ENCODE measurements at places on chromosomes 2 and 18.

- no peak for DNase-seq
These were observed 832.5 kb upstream of the CHAC2 start for GRCh38 chr2:52934920-52935640.

DNA sequence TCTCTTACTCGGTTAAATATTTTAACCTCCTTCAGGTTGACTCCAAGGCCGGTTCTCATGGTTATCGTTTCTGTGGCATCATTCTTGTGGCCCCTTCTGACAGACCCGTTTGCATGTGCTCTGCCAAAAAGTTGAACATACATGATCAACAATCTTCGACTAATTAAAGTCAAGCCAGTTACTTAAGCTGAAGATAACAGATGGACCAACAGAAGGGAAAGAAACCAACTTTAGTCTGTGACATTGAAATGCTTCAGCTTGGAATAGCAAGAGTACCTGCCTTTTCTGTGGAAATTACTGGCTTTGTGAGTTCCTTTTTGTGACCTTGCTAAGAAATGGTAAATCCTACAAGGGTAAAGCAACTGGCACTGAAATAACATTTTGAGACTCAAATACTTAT is 1429.1 kb downstream of the LRP1B start:
- no peak for DNase-seq

DNA sequence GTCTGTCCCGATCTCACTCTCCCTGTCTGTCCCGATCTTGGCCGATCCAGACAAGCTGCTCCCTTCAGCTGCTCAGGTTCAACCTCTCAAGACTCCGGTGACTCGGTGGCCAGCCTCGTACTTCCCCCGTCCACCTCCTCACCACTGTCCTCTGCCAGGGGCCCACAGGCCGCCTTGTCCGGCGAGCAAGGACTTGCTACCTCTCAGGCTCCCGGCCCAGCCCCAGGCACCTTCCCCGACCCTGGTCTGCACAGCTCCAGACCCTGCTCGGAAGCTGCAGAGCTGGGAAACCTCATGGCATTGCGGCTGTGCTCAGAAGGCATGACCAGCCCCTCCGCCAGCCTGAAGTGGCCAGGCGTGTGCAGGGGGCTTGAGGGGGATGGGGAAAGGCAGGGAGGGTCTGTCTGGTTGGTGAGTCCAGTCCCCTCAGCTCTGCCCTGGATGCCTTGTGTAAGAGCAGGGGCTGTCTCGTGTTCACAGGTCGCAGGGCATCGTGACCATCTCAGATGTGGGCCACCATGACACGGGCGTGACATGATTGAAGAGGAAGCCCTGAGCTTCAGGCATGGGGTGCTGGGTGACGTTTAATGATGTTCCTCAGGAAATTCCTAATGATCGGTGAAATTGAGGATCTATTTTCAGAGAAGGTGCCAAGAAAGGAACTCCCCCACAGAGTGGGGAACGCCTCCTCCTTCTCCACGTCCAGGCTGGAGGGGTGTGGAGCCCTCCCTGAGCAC is 121.2 kb upstream of the CTDP1 start:
- DNase-seq = no peak

- no peak for DNase-seq
These were observed 50.2 kb downstream of the ACVR1 start for GRCh38 chr2:157825885-157826284.

DNA sequence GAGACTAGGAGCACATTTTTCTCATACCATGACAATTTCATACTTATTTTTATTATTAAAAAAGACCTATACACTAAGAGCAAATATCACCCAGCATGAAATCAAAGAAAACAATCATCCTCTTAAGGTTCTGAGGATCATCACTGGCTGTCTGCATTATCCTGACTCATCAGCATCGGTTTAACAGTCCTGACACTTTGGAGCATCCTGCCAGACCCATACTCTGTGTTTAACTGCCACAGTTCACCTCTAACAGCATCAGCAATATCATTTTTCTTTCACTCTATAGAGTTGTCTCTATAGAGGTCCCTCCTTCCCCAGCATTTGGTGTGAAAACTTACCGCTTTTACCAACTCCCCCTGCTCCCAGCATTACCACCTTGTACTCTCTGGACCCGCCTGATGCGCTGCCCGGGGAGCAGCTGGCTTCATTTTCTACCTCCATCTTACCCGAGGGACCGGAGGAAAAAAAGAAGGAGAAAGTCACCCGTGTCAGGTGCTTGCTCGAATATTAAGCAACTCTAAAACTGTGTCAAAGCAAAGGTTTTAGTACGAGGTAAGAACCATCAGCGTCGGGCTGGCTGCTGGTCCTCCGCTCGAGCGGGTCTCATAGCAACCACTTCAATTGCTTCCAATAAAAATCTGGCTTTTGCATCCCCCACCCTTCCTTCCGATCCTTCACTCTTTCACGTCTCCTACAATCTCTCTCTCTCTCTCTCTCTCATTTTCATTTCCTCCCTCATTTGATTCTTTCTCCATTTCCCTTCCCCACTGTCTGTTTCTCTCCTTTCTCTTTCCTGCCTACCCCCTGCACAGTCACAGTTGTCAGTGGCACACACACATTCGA is at the start of gene RIT2:
TSS of gene RIT2 (minus strand) at position 610 of the 846 bp plus-strand sequence.
- no peak for DNase-seq

GRCh38 chr2:125471963-125472362 is 1184.0 kb upstream of the GYPC start:
- DNase-seq = peak; percentile 31

DNA sequence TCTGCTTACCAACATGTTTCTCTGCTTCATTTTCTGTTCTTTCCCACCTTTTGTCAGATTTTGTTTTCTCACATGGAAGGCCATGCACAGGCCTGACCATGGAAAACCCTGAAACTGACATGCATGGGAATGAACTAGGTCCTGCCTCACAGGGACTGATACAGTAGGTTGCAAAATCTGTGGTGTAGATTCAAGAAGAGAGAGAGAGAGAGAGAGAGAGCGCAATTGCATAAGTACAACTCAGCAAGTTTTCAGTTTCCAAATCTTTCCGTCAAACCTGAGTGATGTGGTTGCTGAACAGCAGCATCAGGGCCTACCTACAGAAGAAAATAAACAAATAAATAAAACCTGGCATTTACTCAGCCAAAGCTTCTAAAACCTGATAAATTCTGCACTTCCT is 87.5 kb upstream of the RNF152 start:
- no peak for DNase-seq

- peak; percentile 85 for DNase-seq
These were observed 83.0 kb upstream of the ZNF532 start for GRCh38 chr18:58781627-58782194.

- DNase-seq = no peak
These were observed 154.2 kb upstream of the MYCN start for GRCh38 chr2:15786003-15786654.
